ENCODE measurements at places on chromosomes 7 and 10. TPM values are rescaled to one million over a fixed set of nuclear protein-coding genes. Genes with fewer than 3 reads are reported as not detected.

The TIMM23 gene
- total RNA-seq, result 67.0 TPM

GRCh38 chr10:122650331-122650730 lies 49.3 kb downstream of the C10orf120 start:
- H3K27ac ChIP-seq, result no peak overlapping the region
- DNase-seq, result no peak
- H3K27me3 ChIP-seq, result no peaks in the 10 kb centered on the region
- H3K36me3 ChIP-seq, result no peaks in the 10 kb centered on the region
- H3K4me3 ChIP-seq, result no peak overlapping the region
- 0 out of 2 replicates have a peak, but pooled peaks cover 5% of the 10 kb centered on the region for H3K4me1 ChIP-seq

GRCh38 chr10:60424971-60425370 lies 35.3 kb upstream of the ANK3 start:
- H3K36me3 ChIP-seq, result no peaks in the 10 kb centered on the region
- H3K4me1 ChIP-seq, result peaks cover 3% of the 10 kb centered on the region
- no peak for DNase-seq

The HGF gene
- 0.16 TPM for total RNA-seq

The STOX1 gene
- total RNA-seq, result 0.30 TPM

The POM121C gene
- total RNA-seq, result 18.5 TPM

DNA sequence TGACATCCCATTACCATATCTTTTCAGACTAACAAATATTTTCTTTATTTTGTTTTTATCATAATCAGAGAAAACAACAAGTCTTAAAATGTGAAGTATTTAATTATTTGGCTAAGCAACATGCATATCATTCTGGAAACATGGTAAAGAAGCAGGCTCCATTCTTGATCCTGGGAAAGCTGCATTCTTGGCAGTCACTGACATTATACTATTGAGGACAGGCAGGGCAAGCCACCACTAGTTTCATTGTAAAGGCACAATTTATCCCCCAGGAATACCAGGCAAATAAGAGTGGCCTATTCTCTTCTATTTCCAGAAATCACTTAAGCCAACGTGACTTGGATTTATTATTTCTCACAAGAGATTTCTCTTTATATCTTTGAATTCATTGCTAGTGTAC lies 153.8 kb upstream of the AKR1E2 start:
- no peak for DNase-seq
- no peaks in the 10 kb centered on the region for H3K36me3 ChIP-seq
- H3K27ac ChIP-seq, result no peak overlapping the region
- H3K4me1 ChIP-seq, result no peaks in the 10 kb centered on the region
- no peak overlapping the region for H3K4me3 ChIP-seq
